ENCODE measurements at places on chromosomes 1 and 21. TPM values are rescaled to one million over a fixed set of nuclear protein-coding genes. Genes with fewer than 3 reads are reported as not detected.

SSBP3 gene
- 32.1 TPM for total RNA-seq

ADAMTS5 gene
- total RNA-seq = 12.3 TPM

TFF3 gene
- 52.7 TPM for total RNA-seq

LCE3A gene
- not detected for total RNA-seq

OR2L5 gene
- total RNA-seq = not detected

KRTAP12-2 gene
- not detected for total RNA-seq

SERINC2 gene
- total RNA-seq = 17.1 TPM

CTXND2 gene
- not detected for total RNA-seq

GRCh38 chr1:63883494-63884235, 109.8 kb downstream of the ROR1 start:
- no peak for DNase-seq

- DNase-seq = no peak
Observed at GRCh38 chr1:37257646-37258045, 216.7 kb upstream of the ZC3H12A start.

GRCh38 chr1:3874736-3875135, 17.5 kb downstream of the DFFB start:
- no peak for DNase-seq

- DNase-seq = no peak
Observed at GRCh38 chr1:7967651-7968050, 6.1 kb downstream of the PARK7 start.

GRCh38 chr1:24206516-24207394, 19.7 kb upstream of the IFNLR1 start:
- DNase-seq = no peak

DNA sequence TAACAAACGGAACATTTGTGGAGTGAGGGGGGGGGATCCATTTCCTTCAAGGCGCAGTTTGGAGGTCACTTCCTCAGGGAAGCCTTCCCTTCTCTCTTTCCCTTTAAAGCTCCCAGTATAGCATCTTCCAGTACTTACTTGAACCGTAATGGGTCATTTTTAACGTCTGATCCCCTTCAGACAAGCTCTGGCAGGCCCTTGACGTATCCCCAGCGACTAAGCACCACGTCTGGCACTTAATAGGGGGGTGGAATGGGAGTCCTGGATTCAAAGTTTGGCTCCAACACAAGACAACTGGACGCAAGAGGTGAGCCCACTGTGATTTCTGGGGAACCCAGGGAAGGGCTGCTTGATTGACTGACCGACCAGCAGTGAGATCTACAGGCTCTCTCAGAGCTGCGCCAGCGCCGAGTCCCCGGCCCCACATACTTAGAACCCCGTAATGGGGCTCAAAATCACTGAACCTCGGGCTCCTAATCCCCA, 441 bp downstream of the YARS1 start:
- DNase-seq = no peak

- DNase-seq = no peak
Observed at GRCh38 chr1:7684132-7684531, 87.0 kb upstream of the VAMP3 start.

DNA sequence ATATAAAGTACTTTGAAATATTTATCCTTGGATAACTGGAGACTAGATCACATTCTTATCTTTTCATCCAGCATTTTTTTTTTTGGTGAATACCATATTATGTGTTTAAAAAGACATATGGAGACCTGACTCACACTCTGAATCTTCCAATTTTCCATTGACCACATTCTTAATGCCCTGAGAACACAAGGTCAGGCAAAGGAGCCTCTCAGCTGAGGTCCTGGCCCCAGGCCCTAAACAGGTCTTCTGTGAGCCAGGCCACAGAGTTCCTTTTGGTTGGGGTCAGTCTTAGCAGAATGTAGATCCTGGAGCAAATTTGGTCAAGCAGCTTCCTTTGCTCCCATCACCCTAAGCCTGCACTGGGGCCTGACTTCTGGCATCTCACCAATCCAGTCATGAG, 390.1 kb upstream of the ST6GALNAC5 start:
- no peak for DNase-seq

GRCh38 chr1:117674521-117675400, 68.9 kb downstream of the TENT5C start:
- no peak for DNase-seq

DNA sequence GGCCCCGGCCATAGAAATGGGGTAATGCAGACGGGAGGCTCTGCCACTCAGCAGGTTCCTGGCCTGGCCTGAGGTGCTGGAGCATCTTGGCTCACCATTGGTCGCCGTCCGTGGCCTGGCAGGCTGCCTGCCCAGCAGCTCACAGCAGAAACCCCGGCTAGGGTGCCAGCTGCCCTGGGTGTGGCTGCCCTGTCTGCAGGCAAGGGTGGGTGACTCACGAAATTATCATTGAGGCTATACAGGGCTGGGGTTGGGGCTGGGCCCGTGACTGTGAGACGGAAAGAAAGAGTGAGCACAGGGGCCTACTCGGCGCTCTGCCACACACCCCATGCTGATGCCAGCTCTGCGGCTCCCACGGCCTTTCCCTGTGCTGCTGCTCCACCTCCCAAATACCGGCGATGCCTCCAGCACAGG, 8.0 kb upstream of the PKP1 start:
- peak; percentile 77 for DNase-seq

DNA sequence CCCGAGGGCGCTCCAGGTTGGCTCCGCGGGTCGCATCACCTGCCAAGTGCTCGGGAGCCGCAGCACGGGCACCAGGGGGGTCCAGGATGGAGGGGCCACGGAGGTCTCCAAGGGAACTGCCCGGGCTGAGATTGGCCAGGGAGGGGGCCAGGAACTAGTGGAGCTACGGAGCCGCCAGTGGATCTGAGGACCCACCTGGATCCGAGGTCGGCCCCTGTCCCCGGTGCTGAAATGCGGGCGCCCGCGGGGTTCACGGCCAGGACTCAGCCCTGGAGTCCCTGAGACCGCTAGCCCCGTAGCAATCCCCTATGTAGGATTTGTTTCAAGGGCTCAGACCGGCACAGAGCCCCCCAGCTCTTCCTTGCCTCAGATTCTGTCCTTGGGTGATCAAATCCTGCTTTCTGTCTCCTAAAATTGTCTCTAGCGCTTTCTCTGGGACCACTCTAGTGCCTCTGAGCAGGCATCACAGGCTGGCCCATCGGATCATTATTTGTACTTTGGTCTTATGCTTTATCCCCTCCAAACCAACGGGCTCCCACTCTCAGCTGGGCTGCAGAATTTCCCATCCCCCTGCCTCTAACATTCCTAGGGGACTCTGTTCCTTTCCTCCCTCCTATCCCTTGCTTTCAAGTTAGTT, 27.3 kb downstream of the KIAA2013 start:
- DNase-seq = no peak

GRCh38 chr1:69492286-69492685, 75.4 kb upstream of the LRRC7 start:
- DNase-seq = no peak

DNA sequence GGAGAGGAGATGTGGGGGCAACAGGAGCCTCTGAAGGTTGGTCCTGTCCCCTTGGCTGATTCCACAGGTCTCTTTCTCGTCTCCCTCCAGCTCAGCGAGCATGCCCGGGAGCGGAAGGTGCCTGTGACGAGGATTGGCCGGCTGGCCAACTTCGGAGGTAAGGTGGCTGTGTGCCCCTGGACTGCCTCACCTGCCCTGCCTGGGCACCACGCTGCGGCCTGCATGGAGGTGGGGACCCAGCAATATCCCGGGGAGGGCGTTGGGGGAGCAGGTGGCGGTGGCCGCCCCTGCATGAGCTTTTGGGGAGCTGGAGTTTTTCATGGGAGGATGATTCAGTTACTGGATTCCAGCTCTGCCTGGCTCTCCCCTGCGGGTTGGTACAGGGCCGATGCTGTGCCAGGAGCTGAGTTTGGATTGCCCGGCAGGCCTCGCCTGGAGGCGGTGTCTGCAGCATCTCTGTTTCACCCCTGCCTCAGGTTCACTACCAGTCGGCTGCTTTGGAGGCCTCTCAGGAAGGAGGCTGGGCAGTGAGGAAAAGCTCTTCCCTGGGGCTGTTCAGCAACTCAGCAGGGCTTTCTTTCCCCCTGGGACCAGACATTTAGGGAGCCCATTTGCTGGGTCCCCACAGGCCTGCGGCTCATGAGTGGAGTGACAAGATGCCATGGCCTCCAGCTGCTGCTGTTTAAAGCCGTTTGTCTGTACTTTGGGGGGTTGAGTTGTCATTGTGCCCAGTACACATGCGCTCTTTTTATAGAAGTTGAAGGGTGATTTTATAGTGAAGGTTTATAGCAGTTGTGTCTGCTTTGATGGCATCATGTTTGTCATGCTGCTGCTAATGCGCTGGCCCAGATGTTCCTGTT, 25.7 kb downstream of the COQ8A start:
- DNase-seq = no peak

- no peak for DNase-seq
Observed at GRCh38 chr1:91455896-91456295, 44.8 kb upstream of the CDC7 start.

- DNase-seq = no peak
Observed at GRCh38 chr1:176838276-176838995, 326.1 kb downstream of the ASTN1 start.

GRCh38 chr1:226619031-226619430, 70.5 kb downstream of the STUM start:
- no peak for DNase-seq

DNA sequence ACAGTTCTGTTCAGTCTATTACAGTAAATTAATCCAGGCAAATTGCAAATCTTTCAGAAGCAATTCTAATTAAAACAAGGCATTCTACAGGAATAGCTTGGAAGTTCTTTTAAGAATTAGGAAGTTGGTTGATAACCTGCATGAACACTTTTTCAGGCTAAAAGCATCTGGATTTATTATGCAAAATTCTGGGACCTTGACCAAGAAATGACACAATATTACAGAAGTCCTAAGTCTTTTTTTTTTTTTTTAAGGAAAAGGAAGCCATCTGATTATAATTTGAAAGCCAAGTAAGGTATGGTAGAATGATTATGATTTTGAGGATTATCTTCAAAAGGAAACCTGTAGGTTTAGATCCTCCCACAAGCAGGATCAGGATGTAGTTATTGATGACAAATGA, 74.7 kb upstream of the KCNK2 start:
- no peak for DNase-seq

DNA sequence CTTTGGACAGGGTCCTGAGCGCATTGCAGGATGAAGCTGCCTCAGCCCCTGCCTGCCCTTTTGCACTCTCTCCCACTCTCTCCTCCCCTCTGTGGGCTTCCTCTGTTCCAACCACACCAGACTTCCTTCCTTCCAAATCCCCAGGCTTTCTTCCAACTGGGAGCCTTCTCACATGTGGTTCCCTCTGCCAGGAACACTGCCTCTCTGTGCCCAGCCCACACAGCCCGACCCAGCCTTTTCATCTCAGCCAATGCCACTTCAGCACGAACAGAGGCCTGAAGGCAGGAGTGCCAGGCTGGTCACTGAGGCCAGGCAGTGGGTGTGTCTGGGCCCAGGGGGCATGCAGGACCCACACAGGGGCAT, 5.9 kb downstream of the SELENON start:
- no peak for DNase-seq

- peak; percentile 19 for DNase-seq
Observed at GRCh38 chr1:210132582-210132981, 100.0 kb upstream of the SERTAD4 start.

GRCh38 chr1:30110846-30111245, 612.5 kb downstream of the MATN1 start:
- no peak for DNase-seq

- peak; percentile 94 for DNase-seq
Observed at GRCh38 chr1:212667223-212668139, 32.2 kb downstream of the BATF3 start.

DNA sequence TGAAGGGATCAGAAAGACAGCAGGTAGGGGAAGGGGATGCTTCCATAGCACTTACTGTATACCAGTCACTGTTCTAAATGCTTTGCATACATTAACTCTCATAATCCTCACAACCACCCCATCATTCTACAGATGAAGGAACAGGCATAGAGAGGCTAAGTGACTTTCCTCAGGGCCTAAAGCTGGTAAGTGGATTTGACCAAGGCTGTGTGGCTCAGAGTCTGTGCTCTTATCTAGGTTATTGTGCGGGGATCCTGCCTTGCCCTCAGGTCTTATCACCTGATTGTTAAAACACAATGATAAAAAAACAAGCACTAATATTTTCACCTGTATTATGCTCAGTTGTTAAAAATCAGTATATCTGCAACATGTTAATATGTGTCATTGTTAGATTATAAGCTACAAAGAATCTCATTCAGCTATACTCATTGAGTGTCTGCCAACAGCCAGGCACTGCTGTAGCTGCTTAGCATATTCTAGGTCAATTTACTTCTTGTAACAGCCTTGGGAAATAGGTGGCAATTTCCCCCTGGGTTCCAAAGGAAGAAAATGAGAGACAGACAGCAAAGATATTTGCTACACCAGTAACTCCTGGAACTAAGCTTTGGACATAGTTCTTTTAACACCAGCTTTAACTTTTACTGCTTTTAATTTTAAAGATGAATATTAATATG, 38.6 kb upstream of the RBM15 start:
- DNase-seq = no peak

DNA sequence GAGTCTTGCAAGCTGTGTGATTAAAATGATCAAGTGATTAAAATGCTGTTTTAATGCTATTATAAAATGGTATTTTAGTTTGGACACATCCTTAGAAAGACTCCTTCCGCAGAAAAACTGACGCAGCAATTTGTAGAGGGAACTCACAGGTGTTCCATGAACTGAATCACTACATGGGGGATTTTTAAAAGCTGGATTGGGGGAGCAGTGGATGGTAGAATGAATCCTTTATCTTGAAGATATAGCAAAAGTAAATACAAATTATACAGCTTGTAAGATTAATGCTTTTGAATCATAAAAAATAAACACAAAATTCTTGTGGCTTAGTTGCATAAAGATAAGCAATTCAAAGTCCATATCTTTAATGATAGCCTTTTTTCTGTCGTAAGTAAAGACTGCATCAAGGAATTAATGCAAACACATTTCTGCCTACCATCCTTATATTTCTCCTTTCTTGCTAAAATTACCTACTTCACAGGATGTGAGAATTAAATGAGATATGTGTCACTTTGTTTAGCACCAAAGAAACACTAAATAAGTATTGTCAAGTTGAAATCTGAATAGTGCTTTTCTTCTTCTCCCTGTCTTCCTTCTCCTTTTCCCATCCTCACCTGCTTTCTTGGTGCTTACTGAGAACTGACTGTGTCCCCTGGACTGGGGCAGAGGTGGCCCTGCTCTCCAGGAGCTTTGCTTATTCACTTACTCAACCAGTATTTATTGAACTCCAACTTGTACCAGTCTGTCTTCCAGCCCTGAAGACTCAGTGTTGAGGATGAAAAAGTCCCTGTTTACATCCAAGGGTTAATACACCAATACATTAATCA, 61.5 kb upstream of the F3 start:
- DNase-seq = no peak

DNA sequence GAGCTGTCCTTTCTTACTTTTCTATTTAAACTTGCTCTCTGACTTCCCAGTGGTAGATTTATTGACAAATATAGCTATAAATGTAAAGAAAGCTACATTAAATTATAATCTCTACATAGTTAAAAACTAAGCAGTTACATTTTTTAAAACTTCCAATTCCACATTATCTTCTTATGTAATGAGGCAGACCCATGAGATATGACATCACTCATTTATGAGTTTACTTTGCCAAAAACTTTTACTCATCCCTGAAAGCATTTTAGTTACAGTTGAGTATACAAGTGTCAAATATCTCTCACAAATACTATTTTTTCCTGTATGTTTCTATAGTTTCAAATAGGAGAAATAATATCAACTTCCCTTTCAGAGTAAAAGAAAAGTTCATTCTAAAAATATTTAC, 3.8 kb downstream of the NMNAT2 start:
- DNase-seq = no peak

GRCh38 chr21:38958940-38959691, 153.4 kb downstream of the ETS2 start:
- DNase-seq = no peak

Measured in SJCRH30 (cell line).